ENCODE measurements at places on chromosomes 13 and 19.
A peak's percentile ranks its signal among the peaks of the same experiment; 100 is the strongest.

DNA sequence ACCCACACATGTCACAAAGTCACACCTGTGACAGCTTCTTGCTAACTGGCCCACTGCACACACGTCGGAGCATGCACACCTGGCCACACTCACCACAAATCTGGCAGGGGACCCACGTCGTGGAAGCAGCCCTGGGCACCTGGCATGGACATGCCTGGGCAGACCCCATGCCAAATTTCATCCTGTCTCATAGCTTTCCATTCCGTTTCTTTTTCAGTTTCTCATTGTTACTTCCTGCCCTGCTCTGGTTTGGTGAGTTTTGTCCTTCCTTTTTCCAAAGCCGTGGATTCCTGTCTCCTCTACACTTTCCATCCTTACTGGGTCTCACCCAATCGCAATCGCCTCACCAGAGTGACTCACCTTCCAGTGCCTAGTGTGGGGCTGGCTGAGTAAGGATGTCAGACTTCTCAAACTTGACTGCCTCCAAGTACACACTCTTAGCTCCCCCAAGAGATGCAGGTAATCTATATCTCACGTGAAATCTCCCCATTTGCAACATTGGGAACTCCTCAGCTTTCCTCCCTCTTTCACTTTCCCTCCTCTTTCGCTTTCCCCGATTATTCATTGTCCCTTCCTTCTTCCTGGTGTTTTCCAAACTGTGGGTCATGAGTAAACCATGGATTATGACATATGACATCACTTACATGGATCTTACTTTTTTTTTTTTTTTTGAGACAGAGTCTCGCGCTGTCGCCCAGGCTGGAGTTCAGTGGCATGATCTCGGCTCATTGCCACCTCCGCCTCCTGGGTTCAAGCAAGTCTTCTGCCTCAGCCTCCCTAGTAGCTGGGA, 1.6 kb upstream of the BBC3 start:
- DNase-seq, result peak; percentile 82

DNA sequence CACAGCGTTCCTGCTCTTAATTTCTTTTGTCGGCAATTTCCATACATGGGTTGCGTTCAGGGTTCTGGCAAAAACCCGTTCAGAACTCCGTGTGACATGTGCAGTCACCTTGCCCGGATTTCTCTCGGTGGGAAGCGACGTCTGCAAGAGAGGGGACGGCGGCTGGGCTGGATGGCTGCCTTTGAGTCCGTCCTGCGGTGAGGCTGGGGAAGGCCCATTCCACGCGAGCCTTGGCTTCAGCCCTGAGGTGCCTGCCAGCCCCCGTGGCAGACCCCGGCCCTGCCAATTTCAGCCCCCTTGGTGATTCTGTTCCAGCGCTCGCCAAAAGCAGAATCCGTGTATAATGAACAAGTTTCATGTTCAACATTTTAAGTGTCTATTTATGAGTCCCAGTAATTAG, 72.6 kb upstream of the TSHZ3 start:
- DNase-seq, result no peak

DNA sequence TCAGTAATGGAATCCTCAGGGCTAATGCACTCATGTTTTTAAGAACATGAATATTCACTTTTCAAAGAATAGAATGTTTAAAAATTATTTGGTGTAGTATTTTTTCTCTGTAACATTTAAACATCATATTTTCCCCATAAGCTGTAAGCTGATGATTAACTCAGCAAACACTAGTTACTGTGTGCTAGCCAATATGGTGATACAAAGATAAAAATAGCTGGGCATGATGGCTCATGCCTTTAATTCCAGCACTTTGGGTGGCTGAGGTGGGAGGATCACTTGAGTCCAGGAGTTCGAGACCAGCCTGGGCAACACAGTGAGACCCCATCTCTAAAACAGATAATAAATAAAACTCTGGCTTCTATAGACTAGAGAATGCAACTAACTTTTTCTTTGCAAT, 13.2 kb downstream of the RNF17 start:
- DNase-seq, result no peak

- DNase-seq, result no peak
Measured at GRCh38 chr13:113421673-113422270, 31.5 kb downstream of the ADPRHL1 start.

DNA sequence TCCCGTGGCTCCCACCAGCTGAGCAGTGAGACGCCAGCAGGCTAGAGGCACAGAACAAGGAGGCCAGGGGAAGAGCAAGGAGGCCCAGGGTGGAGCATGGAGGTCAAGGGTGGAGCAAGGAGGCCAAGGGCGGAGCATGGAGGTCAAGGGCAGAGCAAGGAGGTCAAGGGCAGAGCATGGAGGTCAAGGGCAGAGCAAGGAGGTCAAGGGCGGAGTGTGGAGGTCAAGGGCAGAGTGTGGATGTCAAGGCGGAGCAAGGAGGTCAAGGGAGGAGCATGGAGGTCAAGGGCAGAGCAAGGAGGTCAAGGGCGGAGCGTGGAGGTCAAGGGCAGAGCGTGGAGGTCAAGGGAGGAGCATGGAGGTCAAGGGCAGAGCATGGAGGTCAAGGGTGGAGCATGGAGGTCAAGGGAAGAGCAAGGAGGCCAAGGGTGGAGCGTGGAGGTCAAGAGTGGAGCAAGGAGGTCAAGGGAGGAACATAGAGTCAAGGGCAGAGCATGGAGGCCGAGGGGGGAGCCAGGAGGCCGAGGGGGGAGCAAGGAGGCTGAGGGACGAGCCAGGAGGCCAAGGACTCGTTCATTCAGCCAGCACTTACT, 27.7 kb downstream of the DPF1 start:
- DNase-seq, result no peak

DNA sequence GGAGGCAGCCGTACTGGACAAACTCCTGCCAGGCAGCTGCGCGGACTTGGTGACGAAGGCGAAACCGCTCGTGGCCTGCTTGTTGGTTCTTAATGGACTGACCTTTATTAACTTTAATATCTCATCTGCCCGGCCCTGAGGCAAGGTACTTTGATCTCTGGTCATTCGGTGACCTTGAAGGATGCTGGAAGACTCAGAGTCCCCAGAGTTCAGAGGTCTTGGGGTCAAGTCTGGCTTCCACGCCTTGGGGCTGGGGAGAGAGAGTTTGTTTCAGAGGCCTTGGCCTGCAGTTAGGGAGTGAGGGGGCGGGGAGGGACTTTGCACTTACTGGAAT, 9.6 kb upstream of the EMC10 start:
- no peak for DNase-seq

GRCh38 chr19:8120636-8121480, 28.5 kb downstream of the FBN3 start:
- DNase-seq, result no peak

DNA sequence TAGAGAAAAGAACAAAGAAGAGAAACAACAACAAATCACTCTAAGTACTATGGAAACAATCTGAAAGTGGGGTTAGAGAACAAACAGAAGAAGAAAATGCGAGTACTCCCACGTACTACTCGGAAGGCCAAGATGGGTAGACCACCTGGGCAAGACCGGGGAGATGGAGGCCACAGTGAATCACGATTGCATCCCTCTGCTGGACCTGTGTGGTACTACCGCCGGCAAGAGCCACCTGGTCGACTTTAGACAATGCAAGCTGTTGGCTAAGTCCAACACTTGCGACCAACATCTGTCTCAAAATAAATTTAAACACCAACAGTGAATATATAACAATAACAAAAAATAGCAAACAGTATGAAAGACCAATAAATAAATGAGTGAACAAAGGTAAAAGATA, 45.5 kb upstream of the ZNF91 start:
- peak; percentile 8 for DNase-seq

DNA sequence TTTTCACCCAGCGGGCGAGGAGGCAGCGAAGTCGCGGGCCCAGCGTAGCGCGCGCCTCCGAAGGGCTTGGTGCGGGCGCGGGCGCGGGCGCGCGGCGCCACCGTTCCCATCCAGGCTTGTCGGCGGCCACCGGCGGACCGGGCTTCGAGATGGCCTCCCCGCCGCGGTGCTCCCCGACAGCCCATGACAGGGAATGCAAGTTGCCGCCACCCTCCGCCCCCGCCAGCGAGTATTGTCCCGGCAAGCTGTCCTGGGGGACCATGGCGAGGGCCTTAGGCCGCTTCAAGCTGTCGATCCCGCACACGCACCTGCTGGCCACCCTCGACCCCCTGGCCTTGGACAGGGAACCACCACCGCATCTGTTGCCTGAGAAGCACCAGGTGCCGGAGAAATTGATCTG, at the start of gene WDR88:
Gene WDR88 (plus strand): TSS at position 94 of the 400 bp plus-strand sequence. CDS start 56 bp downstream, at position 150.
- no peak for DNase-seq

DNA sequence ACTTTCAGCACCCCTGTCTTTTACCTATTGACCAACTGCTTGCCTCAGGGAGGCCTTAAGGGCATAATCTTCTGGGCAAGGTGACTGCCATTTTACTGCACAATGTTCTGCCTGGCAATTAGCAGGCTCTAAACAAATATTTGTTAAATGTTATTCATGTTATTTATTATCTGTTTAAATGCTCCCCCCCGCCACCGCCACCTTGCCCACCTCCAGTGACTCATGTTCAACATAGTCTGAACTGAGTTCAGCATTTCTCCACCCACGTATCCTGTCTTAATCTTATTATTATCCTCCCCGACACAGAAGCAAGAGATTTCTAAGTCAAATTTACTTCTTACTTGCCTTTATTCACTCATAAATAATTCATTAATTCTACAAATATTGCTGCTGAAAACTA, 144.8 kb downstream of the LIG4 start:
- no peak for DNase-seq

DNA sequence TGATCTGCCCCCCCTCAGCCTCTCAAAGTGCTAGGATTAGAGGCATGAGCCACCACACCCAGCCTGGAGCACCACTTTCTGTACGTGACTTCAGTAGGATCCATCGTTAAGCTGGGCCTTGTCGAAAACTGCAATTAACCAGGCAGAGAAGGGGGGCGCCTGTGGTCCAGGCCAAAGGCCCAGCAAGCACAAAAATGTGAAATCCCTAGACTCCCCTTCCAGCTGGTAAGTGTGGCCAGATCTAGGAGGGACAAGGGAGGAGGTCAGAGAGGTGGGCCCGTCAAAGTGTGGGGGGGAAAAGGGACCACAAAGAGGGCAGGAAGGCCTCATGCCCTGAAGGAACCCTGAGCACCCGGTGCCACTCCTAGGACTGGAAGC, 13.8 kb downstream of the DDX39A start:
- DNase-seq, result no peak

- no peak for DNase-seq
Measured at GRCh38 chr13:40536443-40537113, 129.9 kb downstream of the FOXO1 start.

GRCh38 chr13:113417008-113417751, 36.1 kb downstream of the ADPRHL1 start:
- no peak for DNase-seq

GRCh38 chr13:28981530-28981929, 161.4 kb downstream of the MTUS2 start:
- DNase-seq, result no peak

GRCh38 chr13:50598338-50598737, 245.2 kb downstream of the DLEU7 start:
- DNase-seq, result no peak

DNA sequence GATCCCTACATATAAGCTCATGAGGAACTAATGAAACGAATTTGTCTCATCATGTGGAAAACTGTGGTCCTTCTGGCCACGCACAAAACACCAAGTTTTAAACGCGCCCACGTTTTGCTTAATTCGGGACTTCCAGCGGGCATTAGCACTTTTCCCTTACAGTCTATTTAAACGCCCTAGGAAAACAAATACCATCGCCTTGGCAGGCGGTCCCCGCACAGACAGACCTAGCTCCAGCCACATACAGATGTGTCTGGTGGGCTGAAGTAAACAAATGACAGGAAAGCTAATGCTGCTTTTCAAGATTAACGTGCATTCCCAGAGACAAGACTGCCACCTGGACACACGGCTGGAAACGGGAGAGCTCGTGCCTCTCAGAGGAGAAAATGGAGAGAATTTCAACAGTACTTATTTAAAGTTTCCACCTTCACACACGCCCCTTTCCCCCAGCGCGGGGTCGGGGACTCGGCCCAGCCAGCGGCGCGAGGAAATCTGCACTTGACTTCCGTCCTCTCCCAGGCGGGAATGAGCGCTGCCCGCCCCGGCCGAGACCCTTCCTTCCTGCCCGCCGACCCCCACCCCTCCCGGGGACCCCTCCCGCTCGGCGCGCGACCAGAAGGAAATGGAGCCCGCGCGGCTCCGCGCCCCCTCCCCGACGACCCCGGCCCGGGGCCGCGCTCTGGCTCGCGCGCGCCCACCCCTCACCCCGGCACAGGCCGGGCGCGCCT, 931 bp downstream of the USP12 start:
- peak; percentile 34 for DNase-seq
